Pancreas (tissue), 10 donors: ENCODE measurements at places on chromosomes 5 and 9. TPM values are rescaled to one million over a fixed set of nuclear protein-coding genes. Genes with fewer than 3 reads are reported as not detected.

CNTNAP3B gene
- 2.3 TPM for total RNA-seq

ELOVL7 gene
- 11.1 TPM for total RNA-seq

TOR1B gene
- total RNA-seq: 10.9 TPM

DNA sequence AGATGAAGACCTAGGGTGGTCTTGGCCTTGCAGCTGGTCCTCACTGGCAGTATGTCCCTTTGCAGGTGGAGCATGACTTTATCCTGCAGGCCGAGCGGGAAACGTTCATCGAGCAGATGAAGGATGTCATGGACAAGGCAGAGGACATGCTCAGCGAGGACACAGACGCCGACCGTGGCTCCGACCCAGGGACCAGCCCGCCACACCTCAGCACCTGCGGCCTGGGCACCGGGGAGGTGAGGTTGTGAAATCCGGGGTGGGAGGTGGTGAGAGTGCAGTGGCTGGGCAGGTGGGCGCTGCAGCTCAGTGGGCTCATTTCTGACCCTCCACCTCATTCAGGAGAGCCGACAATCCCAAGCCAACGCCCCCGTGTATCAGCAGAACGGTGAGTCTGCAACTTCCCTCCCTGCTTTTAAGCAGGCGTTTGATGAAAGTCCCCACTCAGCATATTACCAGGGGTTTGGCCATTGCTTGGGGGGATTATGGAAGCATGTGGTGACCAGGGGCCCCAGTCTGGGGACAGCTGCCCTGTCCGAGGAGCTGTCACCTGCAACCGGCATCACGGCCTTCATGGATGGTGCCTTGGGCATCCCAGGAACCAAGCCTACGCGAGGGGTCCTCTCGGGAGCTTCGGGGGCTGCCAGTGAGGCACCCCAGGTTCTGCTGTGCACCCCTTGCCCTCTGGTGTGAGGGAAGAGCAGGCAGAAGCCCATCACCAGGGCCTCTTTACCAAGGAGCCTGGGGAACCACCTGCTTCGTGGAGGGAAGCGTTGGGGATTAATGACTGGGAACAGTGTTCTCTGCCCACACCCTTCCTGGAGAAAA lies 84.0 kb downstream of the WNK2 start:
- H3K27me3 ChIP-seq: no peaks in the 10 kb centered on the region
- peaks cover 15% of the 10 kb centered on the region for H3K4me1 ChIP-seq
- no peak overlapping the region for H3K4me3 ChIP-seq

- DNase-seq: no peak
- no peaks in the 10 kb centered on the region for H3K36me3 ChIP-seq
- no peaks in the 10 kb centered on the region for H3K27me3 ChIP-seq
- H3K4me3 ChIP-seq: no peak overlapping the region
- H3K4me1 ChIP-seq: peaks cover 18% of the 10 kb centered on the region
- H3K27ac ChIP-seq: peak overlapping the region; percentile 28
Measured at GRCh38 chr9:128082151-128082550, 14.1 kb downstream of the SLC25A25 start.

- H3K4me1 ChIP-seq: no peaks in the 10 kb centered on the region
- no peak overlapping the region for H3K4me3 ChIP-seq
- no peaks in the 10 kb centered on the region for H3K27me3 ChIP-seq
- no peak for DNase-seq
- no peaks in the 10 kb centered on the region for H3K36me3 ChIP-seq
- H3K27ac ChIP-seq: no peak overlapping the region
Measured at GRCh38 chr5:116622375-116623050, 47.9 kb upstream of the SEMA6A start.

GRCh38 chr5:8340739-8341344 lies 471.9 kb downstream of the MTRR start:
- no peaks in the 10 kb centered on the region for H3K4me1 ChIP-seq
- H3K36me3 ChIP-seq: no peaks in the 10 kb centered on the region
- no peak for DNase-seq
- H3K27ac ChIP-seq: no peak overlapping the region
- H3K4me3 ChIP-seq: no peak overlapping the region

DNA sequence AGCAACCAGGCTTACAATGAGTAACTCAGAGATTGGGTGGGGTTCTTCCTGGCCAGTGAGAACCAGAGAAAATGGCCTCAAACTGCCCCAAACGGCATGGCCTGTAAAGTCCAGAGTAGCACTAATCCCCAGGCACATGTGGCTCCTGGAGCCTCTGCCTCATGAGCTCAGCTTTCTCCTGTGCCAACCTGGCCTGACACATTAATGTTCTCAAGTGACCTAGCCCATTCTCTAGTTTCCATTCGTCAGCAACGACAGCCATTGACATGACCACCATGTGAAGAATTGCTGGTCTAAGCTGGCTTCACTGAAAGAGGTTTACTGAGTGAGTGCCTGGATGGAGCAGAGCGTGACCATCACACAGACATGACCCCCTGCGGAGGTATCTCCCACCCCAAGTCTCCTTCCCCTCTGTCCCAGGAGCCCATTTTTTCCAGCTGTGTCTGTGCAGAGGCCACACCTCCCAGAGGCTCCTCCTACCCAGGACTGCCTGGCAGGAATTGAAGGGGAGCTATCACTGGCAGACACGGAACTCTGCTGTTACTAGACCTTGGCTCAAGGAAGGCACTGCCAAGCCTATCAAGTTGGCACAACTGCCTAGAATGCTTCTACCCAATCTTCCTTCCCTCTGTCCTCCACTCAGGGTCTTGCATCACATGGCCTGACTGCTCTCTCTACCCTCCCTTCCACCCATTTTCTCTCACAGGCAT lies 59.0 kb upstream of the BOD1 start:
- H3K4me1 ChIP-seq: peaks cover 3% of the 10 kb centered on the region
- no peaks in the 10 kb centered on the region for H3K36me3 ChIP-seq
- DNase-seq: no peak
- no peak overlapping the region for H3K4me3 ChIP-seq
- no peak overlapping the region for H3K27ac ChIP-seq

GRCh38 chr9:89536600-89536999 lies 38.7 kb upstream of the SEMA4D start:
- DNase-seq: no peak
- H3K27ac ChIP-seq: no peak overlapping the region
- H3K4me1 ChIP-seq: no peaks in the 10 kb centered on the region
- H3K36me3 ChIP-seq: no peaks in the 10 kb centered on the region

DNA sequence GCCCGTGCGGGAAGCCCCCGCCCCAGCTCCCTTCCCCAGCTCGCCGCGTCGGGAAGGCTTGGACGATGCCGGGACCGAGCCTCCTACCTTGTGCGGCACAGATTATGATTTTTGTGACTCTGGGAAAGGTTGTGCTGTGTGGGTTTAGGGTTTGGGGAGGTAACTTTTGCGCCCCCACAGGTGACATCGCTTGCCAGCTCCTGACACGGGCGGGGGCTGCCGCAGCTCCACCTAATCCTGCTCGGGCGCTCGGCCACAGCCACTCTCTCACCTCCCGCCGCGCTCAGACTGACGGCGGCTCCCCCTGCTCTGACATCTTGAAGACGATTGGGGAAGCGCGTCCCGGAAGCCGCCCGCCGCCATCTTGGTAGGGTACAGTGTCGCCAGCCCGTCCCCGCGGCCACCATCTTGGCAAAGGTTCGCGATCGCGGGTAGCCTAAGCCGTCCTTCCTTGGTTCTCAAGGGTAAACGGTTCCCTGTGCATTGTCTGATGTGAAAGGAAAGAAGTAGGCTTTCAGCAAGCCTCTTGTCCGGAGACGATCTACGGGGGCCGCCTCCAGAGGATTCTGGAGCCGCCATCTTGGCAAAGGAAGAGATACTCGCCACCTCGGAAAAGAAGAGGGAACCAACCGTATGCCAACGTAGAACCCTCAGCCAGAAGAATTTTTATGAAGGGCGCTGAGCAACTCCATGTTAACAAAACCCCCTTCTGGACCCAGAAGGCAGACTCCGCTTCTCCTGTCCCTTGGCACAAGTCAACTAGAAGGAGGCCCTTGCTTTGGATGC lies 1.8 kb upstream of the NR3C1 start:
- H3K4me3 ChIP-seq: peak overlapping the region; percentile 91
- DNase-seq: peak; percentile 83
- no peaks in the 10 kb centered on the region for H3K27me3 ChIP-seq
- H3K36me3 ChIP-seq: no peaks in the 10 kb centered on the region

DNA sequence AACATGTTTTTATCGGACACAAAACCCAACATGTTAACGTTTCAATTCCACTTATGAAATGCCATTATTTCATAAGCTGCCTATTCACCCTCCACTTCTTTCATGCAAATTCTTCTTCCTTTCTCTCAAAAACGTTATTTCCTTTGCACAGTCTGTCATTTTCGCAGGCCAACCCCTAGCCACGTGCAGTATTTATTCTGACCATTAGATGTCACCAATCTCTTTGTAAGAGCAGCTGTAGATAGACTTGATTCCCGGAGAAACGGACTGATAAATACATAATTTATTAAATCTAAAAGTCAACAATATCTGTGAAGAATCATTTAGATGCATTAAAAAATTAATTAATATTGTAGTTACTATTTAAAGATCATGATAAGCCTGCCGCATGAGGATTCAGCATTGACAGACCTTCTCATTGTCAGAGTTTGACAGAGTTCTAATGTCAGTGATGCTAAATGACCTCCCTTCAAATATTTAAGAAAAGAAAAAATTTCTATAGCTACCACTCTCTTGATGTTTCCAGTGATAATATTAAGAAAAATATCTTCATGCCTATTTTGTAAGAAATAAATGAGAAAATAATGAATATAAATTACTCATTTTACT lies 933.6 kb downstream of the CDH12 start:
- no peak overlapping the region for H3K4me3 ChIP-seq
- no peaks in the 10 kb centered on the region for H3K4me1 ChIP-seq
- no peaks in the 10 kb centered on the region for H3K27me3 ChIP-seq
- no peak for DNase-seq
- H3K27ac ChIP-seq: no peak overlapping the region
- no peaks in the 10 kb centered on the region for H3K36me3 ChIP-seq

DNA sequence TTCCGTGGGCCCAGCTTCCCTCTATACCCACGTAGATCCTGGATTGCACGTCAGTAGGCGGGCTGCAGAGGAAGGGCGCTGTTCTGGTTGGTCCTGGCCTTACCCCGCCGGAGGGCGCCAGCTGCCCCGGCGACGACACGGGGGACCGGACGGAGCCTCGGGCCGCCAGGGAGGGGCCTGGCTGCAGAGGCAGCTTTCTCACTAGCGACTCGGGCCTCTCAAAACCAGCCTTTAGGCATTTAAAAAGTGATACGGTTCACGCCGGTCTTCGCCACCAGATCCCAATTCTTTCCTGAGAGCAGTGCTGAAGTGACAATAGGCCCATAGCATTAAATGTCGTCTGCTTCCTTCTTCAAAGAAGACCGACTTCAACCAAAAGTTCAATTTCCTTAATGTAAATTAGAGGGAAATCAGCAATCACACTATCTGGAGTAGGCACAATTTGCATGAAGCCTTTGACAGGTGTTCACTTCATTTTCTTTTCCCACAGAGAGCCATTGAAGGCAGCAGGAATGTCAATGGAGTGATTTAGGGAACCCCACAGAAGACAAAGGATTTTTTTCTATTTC lies 17.6 kb upstream of the UBE2D2 start:
- peaks cover 4% of the 10 kb centered on the region for H3K4me1 ChIP-seq

DNA sequence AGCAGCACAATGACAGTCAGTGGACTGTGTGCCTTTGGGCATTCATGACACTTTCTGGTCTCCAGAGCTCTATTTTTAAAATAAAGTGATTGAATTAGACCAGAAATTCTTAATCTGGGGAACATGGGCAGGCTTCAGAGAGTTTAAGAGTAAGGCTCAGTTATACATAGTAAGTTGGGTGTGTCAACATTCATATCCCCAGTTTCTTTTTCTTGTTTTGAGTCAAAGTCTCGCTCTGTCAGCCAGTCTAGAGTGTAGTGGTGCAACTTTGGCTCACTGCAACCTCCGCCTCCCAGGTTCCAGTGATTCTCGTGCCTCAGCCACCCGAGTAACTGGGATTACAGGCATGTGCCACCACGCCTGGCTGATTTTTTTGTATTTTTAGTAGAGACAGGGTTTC lies 13.7 kb upstream of the KIF4B start:
- DNase-seq: no peak
- no peaks in the 10 kb centered on the region for H3K4me1 ChIP-seq
- H3K4me3 ChIP-seq: no peak overlapping the region
- no peak overlapping the region for H3K27ac ChIP-seq
- no peaks in the 10 kb centered on the region for H3K36me3 ChIP-seq
- H3K27me3 ChIP-seq: no peaks in the 10 kb centered on the region

- peaks cover 5% of the 10 kb centered on the region for H3K36me3 ChIP-seq
- H3K27me3 ChIP-seq: no peaks in the 10 kb centered on the region
- no peak overlapping the region for H3K27ac ChIP-seq
- H3K4me1 ChIP-seq: no peaks in the 10 kb centered on the region
Measured at GRCh38 chr9:137721479-137721878, 102.7 kb downstream of the EHMT1 start.
